ENCODE measurements at places on chromosomes 4 and X.
A peak's percentile ranks its signal among the peaks of the same experiment; 100 is the strongest.

DNA sequence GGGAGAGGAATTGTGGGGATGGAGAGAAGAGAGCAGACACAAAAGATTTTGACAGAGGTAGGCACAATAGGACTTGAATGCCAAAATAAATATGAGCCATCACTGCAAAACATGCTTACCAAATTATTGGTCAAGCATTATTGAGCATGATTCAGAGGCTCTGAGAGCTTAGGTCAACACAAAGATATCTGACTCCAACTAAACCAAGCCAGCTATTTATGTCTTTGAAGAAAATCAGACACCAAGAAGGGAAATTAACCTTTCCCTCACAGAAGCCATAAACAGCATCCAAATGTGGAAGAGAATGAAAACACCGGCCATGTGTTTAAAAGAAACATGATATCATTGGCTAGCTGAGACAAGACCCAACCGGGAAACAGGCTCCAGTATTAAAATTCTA lies 323.2 kb downstream of the RAB28 start:
- DNase-seq, result no peak

- no peak for DNase-seq
These were observed 19.8 kb downstream of the MXRA5 start for GRCh38 chrX:3326681-3327080.

GRCh38 chr4:84792366-84793301 lies 173.9 kb downstream of the WDFY3 start:
- no peak for DNase-seq

DNA sequence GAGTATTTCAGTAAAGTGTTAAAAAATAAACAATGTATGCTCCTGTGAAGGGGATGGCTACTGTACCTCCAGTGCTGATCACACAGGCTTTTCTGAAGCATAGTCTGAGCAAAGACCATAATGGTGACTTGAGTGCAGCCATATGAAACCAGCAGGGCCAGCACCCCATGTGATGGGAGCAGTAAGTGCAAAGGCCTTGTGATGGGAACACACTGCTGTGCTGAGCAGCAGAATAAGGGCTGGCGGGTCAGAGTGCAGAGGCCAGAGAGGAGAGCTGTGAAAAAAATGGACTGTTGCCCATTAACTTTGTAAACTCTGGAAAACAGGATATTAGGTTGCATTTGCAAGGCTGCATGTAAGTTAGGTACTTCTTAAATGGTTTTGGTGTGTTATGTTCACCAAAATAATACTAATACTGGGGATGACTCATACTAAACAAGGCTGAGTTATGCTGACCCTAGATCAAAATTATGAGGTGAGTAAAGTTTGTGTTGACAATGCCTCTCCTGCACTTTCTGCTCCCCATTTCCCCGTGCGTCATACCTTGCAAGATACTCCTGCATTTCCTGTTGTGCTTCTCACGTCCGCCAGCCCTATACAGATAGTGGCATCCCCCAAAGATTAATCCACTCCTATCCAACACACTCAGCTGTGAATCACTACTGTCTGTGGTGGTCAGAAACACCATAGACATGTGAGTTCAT lies 67.0 kb upstream of the FAM9A start:
- no peak for DNase-seq

DNA sequence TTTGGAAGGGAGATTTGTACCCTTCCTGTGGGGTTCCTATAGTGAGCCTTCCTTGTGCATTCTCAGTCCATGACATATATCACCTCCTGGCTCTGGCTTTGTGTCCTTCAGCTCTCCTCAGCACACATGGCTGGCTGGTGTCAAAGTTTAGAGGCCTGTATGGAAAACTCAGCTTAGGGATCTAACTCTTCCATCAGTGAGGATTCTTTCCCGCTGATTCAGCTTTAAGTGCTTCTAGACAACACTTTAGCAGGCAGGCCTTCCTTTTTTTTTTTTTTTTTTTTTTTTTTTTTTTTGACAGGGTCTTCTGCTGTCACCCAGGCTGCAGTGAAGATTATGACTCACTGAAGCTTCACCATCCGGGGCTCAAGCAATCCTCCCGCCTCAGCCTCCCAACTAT lies 84.2 kb downstream of the NPNT start:
- DNase-seq, result no peak

GRCh38 chr4:1285790-1286553 lies 3.7 kb upstream of the MAEA start:
- no peak for DNase-seq

DNA sequence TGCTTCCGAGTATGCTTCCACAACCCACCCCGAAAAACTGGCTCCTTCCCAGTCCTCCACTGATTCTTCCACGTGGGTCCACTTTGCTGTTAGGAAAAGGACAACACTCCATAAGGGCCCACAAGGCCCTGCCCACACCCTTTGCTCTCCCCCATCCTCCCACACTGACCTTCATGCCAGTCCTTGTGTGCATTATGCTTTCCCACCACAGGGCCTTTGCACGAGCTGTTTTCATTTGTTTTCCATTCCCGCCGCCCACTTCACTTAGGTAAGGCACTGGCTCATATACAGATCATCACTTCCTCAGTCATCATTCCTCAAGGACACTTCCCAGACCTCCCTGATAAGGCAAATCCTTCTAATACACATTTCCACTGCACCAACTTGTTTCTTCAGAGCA lies 16.8 kb upstream of the SEL1L3 start:
- no peak for DNase-seq

GRCh38 chrX:23822397-23822796 lies 39.4 kb downstream of the SAT1 start:
- DNase-seq, result no peak

GRCh38 chrX:104670051-104670450 lies 104.1 kb downstream of the IL1RAPL2 start:
- DNase-seq, result no peak

DNA sequence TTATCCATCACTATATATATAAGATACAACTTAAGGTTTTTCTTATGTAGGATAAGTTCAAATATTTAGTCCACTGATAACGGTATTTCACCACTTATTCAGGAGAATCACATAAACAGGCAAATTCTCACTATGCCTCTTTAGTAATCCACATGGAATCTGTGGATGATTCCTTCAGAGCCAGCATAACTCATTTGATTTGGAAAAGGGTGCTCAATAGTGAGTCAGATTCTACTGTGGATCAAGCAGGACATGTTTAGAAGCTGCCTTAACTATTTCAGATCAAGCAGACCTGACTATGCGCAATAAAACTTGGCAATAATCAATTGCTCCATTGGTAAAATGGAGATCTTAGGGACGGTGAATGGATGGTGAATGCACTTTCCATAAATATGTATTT lies 184.1 kb downstream of the CBR4 start:
- no peak for DNase-seq

GRCh38 chr4:82848706-82849105 lies 42.2 kb downstream of the SEC31A start:
- DNase-seq, result no peak

DNA sequence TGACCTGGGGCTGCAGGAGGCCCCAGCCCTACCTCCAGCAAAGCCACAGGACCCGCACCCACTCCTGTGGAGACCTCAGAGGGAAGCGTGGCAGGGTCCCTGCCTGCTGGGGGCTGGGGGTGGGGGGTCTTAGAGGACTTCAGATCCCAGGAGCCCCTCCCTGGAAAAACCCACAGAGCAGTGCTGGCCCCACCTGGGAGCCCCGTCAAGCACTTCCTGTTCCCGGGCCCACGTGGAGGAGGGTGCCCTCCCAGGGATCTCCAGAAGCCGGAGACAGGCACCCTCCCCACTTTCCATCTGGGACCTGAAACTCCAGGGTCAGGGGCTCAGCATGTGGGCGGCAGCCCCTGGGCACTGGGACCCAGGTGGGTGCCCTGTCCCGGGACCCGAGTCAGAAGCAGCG lies 32.0 kb downstream of the TACC3 start:
- no peak for DNase-seq

DNA sequence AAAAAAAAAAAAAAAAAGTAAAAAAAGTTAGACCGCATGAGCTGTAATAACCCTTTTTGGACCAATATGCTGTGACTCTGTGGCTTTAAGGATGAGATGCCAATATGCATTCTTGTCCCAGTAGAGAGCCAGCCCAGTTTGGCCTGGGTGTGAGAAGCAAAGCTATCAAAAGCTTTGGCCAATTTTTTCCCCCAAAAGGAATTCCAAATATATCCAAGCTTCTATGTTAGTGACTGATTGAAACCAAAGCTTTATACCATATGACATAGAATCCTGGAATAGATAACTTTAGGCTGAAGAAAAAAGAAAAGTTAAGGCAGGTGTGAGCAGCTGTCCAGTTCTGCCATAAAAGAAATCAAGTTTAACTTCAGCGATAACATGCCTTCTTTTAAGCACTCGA lies 30.5 kb upstream of the RBPJ start:
- DNase-seq, result no peak

DNA sequence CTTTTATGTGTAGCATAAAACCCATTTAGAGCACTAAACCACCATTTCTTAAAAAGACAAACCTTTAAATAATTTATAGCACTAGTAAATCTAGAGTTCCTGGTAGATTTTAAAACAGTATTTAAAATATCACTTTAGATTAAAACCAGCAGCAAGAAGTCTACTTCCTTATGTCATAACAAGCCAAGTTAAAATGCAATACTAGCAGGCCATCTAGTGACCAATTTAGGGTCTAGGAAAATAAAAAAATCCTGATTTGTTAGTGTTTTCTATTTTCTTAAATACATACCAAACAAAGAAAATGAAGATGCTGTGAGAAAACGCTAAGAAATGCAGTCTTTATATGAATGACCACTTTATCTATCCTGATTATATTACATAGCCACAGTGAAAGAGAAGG lies 53.9 kb downstream of the PAPSS1 start:
- peak; percentile 6 for DNase-seq

- DNase-seq, result no peak
These were observed 175.2 kb upstream of the PBDC1 start for GRCh38 chrX:75997692-75998091.

DNA sequence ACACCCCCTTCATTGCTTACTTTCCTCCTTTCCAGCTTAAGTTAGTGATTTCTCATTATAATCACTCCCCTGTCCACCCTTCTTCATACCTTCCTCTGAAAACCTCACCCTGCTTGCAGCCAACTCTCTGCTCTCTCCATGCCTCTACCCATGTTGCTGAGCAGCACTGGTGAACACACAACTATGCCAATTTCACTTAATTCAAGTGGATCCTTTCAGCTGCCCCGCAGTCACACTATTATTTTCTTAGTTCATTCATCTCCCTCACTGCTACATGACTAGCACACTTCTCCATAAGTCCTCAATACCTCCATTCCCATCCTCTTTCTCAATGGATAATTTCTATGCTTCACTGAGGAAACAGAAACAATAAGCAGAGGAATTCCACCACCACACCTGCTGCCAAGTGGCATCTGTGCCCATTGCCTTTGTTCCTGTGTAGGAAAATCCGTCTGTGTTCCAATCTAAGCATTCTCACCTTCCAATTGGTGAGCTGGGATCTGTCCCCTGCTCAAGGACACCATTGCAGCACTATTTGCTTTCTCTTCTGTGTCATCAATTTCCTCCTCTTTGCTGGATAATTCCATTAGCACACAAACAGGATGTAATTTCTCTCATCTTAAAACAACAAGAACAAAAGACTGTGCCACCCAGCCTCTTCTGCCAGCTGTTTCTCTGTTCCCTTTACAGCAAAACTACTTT lies 25.2 kb upstream of the PRSS48 start:
- no peak for DNase-seq

DNA sequence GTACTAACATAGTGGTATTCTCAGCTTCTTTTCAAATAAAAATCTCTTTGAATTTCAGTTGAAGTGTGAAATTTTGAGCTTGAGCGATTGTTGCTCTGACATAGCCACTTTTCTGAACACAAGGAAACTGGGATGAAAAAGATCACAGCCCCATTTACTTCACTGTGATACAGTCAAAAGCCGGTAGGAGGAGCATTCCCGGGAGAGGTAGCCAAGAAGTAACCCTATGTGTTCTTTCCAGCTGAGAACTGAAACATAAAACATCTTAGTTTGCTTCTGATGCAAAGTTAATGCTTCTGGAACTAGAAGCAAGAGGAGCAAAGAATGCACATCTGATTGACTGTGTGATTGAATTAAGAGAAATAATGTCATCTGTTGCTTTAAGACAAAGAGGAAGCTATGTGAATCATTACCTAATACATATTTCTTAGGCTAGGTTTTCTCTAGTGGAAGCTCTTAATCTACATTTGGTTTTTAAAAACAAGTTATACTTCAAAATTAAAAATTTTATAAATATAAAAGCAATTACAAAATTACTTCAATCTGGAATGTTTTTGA lies 88.3 kb upstream of the UNC5C start:
- DNase-seq, result no peak

- DNase-seq, result no peak
These were observed 17.6 kb upstream of the PRPS1 start for GRCh38 chrX:107610667-107611066.

DNA sequence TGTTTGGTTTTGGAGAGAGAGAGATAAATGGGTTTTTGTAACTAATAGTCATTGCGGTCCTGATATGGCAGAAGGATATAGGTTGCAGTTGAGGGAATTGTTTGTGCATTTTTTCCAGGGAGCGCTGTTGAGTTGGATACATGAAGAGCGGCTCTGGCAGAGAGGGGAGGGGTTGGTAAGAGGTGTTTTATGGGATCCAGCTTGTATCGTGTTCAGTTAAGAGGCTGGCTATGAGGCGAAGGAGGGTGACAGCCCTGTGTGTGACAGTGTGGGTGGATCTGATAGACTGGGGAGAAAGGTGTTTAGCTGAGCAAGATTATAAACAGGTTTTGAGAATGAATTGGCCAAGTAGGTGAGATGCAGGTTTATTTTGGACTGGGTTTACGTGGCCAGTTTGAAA lies 1.5 kb downstream of the SPANXN4 start:
- no peak for DNase-seq

- DNase-seq, result no peak
These were observed 31.5 kb downstream of the NALF2 start for GRCh38 chrX:69535661-69536060.

DNA sequence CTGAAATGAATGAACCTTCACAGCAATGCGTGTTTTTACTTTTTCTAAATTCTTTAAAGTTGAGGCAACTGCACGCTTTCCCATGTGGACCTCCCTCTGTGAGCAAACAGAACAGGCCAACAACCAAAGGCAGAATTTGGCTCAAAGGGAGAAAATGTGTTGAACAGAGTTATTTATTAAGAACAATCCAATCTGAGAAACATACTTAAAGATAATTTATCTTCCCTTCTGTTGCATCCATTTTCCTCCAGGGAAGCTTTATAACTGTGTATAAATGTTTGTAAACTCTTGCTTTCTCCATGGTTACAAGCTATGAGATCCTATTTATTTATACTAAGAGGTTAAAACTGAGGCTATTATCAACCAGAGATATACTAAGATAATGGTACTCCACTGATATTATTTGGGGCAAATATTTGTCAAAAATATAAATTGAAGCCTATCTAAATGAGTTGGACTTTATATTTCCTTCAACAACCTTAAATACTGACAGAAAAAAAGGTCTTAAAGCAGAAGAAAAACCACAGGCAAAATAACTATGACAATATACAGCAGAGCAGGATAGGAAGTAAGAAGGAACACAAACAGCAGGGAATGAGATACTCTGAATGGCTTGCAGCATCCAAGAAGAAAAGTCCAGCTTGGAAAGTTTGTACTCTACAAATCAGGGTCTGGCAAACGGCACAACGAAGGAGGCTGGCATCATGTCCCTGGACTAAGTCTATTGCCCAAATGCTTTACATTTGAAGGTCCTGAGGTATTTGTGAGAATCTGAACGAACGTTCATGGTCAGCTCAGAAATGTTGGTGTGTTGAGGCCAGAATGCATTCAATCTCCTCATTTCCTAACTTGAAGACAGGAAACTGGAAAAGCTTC lies 663.2 kb upstream of the INTU start:
- peak; percentile 4 for DNase-seq
